T-helper 1 cell (primary cell): ENCODE measurements at places on chromosomes 7 and 10.

- no peak for DNase-seq
Observed at GRCh38 chr10:89342206-89342958, 14.6 kb downstream of the IFIT3 start.

DNA sequence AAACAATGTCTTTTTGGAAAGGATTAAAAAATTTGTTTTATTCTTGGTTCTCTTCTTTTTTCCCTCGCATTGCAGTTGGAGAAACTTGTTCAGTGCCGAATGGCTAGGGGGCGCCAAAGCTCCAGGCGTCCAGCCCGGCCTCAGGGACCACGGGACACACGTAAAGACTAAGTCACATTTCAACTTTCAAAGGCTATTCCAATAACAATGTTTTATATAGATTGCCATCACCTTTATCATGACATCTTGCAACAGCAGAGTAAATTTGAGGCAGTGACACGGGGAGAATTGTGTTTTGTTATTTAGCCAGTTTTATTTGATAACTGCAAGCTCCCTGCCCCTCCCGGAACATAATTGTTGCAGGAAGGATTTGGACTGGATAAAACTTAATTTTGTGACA is 2.2 kb upstream of the IGFBP3 start:
- no peak for DNase-seq

GRCh38 chr10:120929166-120929565 is 78.0 kb downstream of the WDR11 start:
- no peak for DNase-seq

DNA sequence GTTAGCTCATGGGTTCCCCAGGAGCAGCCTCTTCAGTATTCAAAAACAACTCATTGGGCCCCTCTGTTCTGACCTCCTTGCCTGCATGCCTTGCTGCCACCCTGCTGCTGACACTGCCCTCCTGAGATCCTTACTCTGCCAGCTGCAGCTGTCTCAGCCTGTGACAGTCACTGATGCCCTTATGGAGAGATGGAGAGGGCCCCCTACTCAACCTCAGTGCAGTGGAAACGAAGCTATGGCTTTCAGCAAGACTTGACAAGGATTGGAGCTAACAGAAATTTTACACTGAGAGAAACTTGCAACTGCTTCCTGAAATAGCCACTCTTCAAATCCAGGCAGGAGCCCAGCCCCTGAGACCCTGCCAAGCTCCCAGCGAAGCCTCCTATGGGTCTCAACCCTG is 678.3 kb upstream of the C7orf33 start:
- DNase-seq: no peak

DNA sequence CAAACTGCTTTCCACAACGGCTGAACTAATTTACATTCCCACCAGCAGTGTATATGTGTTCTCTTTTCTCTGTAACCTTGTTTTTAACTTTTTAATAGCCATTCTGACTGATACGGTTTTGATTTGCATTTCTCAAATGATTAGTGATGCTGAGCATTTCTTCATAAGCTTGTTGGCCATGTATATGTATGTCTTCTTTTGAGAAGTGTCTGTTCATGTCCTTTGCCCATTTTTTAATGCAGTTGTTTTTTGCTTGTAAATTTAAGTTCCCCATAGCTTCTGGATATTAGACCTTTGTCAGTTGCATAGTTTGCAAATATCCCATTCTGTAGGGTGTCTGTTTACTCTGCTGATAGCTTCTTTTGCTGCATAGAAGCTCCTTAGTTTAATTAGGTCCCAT is 6.1 kb downstream of the ZNF786 start:
- no peak for DNase-seq
